ENCODE measurements at places on chromosomes 12 and 14. TPM values are rescaled to one million over a fixed set of nuclear protein-coding genes. Genes with fewer than 3 reads are reported as not detected.

GRCh38 chr12:113244478-113244958 is 23.3 kb downstream of the TPCN1 start:
- peak; percentile 79 for DNase-seq

DNA sequence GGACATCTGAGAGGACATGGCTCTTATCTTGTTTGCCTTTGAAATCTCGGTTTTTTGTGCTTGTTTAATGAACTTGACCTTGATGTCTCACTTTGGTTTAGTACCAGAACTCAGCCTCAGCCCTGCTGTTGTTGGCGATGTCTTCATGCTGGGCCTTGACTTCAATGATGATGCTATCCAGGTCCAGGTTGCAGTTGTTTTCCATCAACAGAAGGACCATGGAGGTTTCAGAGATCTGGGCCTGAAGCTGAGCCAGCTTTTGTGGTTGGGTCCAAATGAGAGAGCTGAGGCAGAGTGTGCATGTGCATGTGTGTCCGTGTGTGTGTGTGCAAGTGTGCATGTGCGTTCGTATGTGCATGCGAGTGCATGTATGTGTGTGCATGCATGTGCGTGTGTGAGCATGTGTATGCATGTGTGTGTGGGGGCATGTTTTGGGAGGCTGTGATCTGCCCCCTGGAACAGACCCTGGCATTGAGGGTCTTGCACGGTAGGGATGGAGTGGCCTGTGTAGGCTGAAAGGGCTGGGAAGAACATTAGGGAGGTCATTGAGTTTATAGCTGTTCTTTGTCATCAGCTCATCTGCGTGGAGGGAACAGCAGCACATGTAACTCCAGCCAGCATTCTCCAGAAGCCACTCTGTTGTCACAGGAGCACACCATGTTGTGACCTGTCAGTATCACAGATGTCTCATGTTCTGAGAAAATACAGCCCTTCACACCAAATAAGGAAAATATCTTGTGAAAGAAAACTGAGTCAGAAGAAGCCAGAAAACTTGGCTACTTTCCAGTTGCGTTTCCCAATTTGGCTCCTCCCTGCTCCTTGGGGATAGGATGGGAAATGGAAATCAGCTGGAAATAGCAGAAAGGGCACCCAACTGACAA is 10.0 kb upstream of the KRT82 start:
- peak; percentile 90 for DNase-seq

- DNase-seq: no peak
Observed at GRCh38 chr12:82862069-82862841, 175.5 kb downstream of the TMTC2 start.

GRCh38 chr14:32472512-32473463 is 143.7 kb downstream of the AKAP6 start:
- no peak for DNase-seq

Gene ADGRD1
- 16.9 TPM for total RNA-seq

Gene INHBE
- total RNA-seq: not detected

Gene RPGRIP1
- 0.27 TPM for total RNA-seq

Measured in sigmoid colon (tissue), 7 donors.